CD4-positive, CD25-positive, alpha-beta regulatory T cell (primary cell): ENCODE measurements at places on chromosomes 2 and 18. TPM values are rescaled to one million over a fixed set of nuclear protein-coding genes. Genes with fewer than 3 reads are reported as not detected.

- DNase-seq = no peak
Measured at GRCh38 chr2:104975371-104975770, 62.5 kb upstream of the MRPS9 start.

DNA sequence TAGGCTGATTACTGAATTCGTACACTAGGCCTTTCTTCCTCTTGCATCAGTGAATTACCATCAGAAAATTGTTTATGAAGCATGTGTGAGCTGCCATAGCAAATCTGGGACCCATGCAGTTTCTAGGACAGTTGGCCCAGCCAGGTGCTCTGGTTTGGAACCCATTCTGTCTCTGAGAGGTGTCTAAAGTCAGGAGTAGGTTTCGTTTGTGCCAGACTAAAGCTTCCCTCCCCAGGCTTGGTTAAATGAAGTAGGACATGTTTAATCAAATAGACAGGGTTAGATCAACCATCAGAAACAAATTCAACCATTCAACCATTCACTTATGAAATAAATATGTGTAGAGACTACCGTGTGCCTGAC lies 176.9 kb downstream of the ALPK2 start:
- DNase-seq = no peak

The CIDEA gene
- not detected for total RNA-seq

DNA sequence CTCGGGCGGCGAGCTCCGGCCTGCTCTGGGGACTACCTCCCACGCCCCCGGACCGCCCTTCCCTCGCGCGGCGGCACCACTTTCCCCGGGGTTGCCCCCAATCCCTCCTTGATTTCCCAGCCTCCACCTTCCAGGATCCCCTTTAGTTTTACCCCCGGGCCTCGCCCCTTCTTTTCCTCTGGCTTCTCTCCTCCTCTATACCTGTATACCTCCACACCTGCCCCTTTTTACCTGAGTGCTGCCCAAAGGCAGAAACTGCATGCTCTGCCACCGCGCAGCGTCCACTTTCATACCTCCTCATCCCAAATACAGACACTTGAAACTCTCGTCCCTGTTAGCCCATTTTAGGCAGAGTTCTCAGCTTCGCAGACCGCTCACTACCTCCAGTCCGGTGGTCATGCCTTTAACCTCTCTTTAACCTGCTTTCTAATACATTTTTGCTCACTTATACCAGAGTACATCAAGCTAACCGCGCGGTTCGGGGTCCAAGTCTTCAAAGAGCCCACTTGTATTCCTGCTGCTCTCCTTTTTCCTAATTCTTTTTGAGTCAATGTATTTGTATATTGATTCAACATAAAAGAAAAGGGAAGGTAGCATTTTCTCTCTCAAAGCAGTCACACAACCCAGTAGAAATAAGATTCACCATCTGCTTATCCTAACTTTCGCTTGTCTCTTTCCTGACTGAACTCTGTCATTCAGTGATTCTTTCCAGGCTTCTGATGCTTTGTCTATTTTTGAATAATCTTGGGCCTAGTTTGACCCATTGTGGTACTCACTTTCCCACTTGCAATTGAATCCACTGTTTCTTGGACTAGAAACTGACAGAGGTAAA lies 901 bp downstream of the SPOPL start:
- no peak for DNase-seq

The ST6GAL2 gene
- total RNA-seq = 0.74 TPM

GRCh38 chr2:74864728-74865722 lies 31.1 kb downstream of the HK2 start:
- DNase-seq = no peak

DNA sequence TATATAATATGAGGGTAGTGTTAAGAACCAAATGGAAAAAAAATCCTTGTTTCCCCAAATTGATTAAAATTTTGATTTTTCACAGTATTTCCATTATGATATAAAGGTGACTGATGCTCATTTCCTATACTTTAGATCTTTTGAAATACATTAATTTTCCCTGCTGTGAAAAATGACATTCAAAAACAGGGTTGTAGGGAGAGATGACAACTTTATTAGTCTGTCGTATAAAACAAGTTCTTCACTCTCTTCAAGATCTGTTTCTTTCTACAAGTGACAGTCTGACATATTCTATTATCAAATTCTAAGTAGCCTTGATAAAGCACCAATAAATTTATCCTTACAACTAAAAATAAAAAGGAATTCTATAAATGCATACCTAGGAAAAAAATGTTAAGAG lies 45.3 kb upstream of the VWC2L start:
- no peak for DNase-seq

- no peak for DNase-seq
Measured at GRCh38 chr2:200378652-200379290, 72.3 kb downstream of the SPATS2L start.

GRCh38 chr2:213087040-213087439 lies 64.4 kb downstream of the IKZF2 start:
- no peak for DNase-seq

GRCh38 chr18:70448588-70448987 lies 159.7 kb downstream of the SOCS6 start:
- DNase-seq = no peak

The BOLA3 gene
- 12.1 TPM for total RNA-seq

DNA sequence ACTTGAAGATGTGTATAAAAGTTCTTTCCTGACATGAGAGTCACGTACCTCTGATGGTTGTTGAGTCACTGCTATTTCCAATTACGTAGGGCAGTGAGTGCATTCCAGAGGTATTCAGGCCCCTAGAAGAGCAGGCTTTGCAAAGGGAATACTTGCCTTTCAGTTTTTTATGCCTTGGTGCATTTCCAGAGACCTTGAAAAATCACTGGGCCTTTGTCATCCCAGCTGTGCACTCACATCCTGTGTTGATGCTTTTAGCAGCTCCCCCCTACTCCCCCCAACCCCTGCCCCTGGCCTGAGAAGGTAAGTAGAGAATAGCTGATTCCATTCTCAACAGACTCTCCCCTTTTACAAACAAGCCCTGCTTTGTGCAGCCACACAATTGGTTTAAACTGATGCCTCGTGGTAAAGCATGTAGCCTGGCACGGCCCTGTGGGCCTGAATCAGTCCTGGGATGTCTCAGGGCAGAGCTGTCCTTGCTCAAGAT lies 174.2 kb downstream of the PRPF40A start:
- DNase-seq = no peak

GRCh38 chr2:73028841-73029240 lies 42.7 kb downstream of the SFXN5 start:
- no peak for DNase-seq

GRCh38 chr2:230410861-230411569 lies 5.0 kb upstream of the SP100 start:
- peak; percentile 8 for DNase-seq

DNA sequence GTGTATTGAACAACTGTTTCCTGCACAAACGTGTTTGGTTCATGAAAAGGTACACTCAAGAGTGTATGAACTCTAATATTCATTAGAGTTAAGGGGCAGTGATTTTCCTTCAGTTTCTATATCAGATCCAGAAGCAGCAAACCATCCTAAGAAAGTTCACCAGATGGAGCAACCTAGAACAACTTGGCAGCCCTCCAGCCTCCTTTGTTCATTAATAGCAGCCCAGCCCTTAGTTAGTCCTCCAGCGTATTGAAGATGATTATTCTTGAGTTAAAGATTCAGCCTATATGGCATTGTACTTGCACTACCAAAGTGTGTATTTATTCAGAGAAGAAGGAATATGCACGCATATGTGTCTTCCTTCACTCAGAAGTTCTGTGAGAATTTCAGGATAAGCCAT lies 365.5 kb downstream of the SETBP1 start:
- DNase-seq = no peak

DNA sequence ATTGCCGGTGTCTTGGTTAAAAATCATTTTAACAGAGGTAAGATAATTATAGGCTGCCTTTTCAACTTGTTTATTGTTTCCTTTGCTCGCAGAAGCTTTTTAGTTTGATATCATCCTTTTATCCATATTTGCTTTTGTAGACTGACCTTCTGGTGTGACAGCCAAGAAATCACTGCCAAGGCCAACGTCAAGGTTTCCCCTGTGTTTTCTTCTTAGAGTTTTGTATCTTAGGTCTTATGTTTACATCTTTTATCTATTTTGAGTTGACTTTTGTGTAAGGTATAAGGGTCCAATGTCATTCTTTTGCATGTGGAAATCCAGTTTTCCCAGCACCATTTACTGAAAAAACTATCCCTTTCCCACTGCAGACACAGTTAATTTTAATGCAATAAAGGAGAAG lies 129.0 kb upstream of the ZFP36L2 start:
- no peak for DNase-seq

GRCh38 chr2:37325625-37326071 lies 1.0 kb upstream of the PRKD3 start:
- no peak for DNase-seq

The EFR3B gene
- 0.10 TPM for total RNA-seq

DNA sequence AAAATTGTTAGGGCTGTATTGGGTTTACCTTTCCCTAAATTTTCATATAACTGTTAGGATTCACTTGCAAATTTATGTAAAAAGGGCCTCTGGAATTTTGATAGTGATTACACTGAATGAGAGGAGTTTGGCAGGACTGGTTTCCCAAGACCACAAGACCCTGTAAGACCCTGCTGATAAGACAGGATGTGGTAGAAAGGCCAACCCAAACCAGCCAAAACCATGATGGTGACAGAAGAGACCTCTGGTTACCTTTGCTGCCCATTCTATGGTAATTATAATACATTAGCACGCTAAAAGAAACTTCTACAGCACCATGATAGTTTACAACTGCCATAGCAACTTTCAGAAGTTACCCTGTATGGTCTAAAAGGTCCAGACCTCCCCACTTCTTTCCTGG lies 8.3 kb upstream of the CASP10 start:
- DNase-seq = no peak
